Naive B cell (primary cell): ENCODE measurements at places on chromosomes 6 and 20.
A peak's percentile ranks its signal among the peaks of the same experiment; 100 is the strongest.

DNA sequence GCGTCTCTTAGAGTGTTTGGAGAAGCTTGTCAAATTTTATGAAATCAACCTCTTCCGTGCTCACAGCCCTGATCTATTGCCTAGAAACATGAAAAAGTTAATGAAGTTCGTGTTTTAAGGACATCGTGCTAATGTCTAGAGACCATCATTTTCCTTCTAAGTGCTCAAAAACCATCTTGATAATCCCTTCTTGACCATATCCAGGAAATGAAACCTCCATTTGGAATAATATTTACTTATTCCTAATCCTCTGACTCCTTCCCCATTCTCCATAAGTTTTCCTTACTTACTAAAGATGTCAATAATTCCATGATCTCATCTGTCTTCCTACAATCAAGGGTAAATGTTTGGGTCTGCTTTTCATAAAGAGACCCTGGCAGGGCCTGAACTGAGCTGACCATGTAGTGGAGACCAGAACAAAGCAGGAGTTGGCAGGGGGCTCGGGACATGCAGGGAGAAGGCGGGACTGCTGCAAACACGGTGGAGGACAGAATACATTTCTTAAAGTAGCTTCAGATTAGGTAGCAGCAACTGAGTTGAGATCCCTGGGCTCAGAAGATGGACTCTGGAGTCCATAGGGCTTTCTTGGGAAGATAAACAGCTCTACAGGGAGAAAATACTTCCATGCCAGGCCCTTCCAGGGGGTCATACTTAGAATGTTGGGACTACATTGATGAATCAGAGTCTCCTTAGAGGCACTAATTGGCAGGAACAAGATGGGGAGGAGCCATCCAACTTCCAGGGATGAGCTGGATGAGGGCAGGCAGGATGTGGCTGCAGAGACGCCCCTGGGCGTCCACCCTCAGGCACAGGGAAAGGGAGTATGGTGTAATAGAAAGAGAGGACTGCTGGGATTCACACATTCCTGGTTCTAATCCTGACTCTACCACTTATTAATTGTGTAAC is 100.7 kb downstream of the RIN2 start:
- DNase-seq: no peak

- DNase-seq: no peak
Observed at GRCh38 chr6:126477678-126478077, 137.8 kb downstream of the CENPW start.

- no peak for DNase-seq
Observed at GRCh38 chr6:33727932-33728331, 16.4 kb upstream of the UQCC2 start.

DNA sequence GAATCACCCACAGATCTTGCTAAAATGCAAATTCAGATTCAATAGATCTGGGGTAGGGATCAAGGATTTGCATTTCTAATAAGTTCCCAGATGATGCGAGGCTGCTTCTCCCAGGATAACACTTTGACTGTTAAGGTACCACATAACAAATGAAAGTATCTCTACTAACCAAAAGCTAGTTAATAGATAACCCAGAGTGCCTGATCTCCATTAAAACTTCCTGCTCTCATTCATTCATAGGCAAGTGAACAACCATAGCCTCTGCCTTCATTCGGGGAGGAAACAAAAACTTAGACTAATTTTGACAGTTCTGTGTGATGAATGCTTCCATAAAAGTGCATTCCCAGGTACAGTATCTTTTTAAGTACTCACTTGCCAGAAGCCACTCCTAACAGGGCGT is 265.6 kb upstream of the BTBD3 start:
- DNase-seq: no peak

GRCh38 chr6:2749969-2750600 is 637 bp downstream of the MYLK4 start:
- peak; percentile 62 for DNase-seq

DNA sequence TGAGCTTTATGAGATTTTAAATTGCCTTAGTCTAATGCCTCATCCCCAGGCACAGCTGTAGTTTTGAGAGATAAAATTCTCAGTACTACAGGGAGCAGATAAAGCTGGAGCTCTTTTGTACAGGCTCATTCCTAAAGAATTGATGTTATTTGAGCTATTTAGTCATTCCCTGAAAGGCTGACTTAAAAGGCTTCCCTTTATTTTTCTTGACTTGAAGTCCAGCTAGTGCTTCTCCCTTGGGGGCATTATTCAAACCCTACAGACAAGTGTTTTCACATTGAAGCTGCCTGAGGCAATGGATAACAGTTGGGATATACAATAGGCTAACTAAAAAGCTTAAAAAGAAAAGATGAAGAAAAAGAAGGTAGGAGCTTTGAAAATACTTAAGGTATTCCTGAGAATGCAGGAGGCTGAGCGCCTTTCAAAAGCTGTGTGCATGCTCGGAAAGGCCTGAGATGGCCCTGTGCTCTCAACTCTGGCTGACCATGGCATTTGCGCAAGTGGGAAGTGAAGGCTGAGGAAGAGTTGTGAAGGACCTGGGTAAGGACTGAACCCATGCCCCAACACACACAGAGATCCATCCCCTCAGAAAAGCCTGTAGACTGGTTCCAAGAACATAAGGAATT is 315.1 kb downstream of the SMOC2 start:
- no peak for DNase-seq

DNA sequence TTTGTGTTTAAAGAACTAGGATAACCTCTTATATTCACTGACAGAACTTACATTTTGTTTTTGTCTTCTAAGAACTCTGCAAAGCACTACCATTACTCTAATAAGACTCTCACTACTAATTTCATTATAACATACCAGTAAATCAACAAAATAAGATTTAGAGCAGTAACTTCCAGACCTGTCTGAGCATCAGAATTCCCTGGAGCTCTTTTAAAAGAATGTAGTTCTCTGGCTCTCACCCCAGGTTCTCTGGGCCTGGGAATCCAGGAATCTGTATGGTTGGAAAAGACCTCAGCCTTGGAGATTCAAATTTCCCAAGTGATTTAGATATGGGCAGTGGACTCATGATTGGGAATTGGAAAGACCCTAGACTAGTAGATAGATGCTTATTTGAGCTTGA is 89.4 kb downstream of the JAG1 start:
- DNase-seq: no peak

DNA sequence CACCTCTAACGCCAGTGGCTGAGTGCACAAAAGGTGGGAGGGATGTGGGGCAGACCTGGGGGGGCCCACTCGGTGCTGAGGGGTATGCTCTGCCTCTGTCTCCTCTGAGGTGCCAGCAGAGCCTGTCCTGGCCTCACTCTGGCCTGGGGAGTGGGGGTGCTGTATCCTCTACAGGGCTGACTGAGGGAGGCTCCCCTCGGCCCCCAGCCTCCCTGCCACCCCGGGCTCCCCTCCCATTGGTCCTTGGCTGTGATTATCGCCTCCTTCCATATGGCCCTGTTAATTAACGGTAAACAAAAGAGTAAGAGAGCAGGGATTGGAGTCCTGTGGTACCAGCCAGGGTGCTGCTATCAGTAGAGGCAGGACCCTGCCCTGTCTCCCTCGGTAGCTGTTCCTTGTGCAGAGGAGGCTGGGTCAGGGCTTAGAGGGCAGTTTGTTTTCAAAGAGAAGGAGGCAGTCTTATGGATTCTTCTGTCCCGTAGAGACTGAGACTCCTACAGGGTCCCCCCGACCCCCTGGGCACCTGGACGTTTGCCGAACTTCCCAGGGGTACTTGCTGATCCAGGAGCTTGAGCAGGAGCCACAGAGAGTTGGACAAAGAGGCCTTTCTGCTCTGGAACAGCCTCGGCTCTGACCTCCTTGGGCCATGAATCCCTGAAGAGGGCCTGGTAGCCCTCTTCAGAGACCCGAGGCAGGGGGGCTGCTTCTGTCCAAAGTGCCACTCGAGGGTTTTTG is 1.8 kb downstream of the MYT1 start:
- DNase-seq: no peak

DNA sequence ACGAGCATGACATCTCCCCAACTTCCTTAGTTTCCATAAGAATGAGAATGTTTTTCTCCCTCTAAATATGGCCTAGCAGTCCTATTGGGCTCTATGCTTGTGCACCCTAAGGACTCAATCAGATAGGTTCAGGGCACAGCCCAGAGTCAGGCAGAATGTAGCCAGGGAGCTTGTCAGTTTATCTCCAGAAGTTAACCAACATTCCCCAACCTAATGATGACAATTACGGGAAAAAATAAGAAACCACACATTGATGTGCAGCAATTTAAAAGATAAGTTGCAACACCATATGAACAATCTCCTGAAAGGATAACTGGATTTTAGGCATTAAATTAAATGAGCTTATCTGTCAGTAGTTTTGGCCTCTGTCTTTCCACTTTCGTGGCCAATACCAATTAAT is 71.1 kb downstream of the HDDC2 start:
- DNase-seq: no peak

DNA sequence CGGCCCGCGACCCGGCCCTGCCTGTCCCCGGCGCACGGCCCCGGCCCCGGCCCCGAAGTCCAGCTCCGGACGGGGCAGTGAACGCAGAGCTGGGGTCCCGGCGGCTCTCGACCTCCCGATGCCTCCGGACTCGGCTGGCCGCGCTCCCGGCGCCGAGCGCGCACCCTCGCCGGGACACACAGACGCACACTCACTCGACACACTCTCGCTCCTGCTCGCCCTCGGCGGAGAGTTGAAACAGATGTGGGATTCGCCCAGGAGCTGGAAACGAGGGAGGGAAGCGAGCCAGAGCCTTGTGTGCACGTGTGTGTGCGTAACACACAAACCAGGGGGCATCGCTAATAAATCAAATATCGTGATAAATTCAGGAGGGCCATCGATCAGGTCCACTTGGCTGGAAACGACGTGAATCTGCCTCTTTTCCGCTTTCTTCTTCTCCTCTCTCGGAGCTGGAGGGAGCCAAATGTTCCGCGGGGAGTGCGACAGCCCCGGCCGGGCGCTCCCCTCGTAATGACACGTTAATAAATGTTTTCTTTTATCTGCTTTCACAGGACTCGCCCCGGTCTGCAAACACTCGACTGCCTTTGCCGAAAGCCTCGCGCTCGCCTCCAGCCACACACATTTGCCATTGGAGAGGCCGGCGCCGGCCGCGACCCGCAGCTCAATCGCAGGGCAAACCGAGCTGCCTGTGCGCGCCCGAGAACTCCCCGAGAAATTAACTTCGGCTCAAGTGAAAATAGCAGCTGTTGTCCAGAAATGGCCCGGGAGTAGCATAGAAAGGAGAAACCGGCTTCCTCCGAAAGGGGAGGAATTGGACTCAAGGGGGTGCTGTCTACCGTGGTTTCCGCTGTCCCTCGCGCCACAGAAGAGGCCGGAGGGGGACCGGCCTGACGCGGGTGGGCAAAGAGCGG is 828 bp upstream of the SULF2 start:
- DNase-seq: peak; percentile 23

DNA sequence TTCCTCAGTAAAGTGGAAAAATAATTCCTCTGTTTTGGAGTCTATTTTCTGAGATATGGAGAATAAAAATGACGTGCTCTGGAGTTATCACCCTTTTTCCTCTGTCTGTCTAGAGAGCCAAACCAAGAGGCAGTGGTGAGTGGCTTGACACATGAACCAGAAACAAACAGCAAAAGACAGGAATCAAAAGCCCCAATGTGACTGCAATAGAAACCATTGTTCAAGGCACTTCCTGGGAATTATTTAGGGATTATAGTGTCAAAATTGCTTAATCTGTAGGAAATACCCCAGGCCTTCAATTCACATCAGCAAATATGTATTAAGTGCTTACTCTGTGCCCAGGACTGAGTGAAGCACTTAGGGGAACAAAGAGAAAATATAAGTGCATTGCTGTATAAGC is 560.4 kb upstream of the JAG1 start:
- DNase-seq: no peak

DNA sequence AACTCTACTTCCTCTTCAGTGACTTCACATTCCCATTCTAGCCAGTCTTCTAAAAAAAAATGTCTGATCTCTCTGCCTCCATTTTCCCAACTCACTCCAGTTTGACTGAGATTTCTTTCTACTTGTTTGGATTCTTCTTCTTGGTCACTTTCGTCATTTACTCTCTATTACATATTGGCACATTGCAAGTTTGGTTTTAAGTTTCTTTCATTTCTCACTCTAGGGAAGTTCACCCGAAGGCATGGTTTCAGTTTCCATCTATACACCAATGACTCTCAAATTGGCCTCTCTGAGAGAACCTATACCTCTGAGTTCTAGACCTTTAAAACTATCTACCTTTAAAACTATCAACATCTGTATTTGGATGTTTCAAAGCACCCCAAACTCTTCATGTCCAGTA is 51.3 kb downstream of the CD109 start:
- DNase-seq: peak; percentile 23

DNA sequence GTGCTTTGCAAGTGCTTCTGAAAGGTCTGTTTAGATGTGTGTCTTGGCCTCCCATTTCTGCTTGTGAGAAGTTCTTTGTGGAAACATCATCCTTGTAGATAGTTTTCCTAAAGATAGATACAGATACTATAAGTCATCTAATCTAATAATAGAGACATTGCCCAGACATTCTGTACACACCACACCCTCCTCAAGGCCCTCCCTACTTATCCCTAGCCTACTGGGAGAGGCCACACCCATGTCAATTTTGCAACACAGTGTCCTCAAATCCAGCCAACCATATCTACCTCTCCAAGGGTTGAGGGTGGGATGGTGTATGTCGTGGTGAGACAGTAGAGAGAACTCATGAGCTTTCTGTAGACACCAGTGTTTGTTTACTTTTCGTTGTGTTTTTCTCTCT is 6.2 kb downstream of the KDM1B start:
- DNase-seq: no peak

DNA sequence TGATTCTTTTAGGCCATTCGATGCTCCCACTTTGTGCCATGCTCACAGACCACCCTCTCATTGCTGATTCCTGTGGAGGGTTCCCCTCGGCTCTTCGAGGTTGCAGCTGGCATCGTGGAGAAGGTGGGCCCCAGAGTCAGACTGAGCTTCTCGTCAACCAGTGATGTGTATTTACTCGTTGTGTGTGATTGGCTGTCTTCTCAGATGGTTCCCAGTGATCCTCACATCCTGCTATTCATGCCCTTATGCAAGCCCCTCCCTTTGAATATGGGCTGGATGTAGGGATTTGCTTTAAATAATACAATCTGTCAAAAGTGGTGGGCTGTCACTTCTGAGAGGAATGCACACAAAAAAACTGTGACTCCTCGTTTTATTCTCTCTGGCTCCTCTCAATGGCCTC is 99.6 kb upstream of the ENPP5 start:
- no peak for DNase-seq

DNA sequence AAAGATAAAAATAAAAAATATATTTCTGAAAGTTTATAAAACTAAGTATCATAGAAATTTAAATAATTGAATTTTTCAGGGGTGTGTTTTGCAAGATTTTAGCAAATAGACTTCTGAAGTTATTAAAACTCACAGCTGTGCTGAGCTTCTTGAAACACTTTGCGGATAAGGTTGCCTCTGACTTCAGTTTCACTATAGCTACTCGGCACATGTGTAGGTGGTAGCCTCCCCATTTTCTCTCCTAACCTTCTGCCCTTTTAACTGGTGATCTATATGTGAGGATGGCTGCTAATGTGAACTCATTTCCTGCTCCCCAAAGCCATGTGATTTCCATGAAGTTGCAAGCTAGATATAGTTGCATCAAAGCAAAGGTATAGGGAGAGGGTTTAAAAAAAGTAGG is 129.3 kb upstream of the STMND1 start:
- DNase-seq: no peak

- DNase-seq: no peak
Observed at GRCh38 chr20:31713312-31714273, 9.1 kb downstream of the BCL2L1 start.
